ENCODE measurements at places on chromosomes 7 and 10. TPM values are rescaled to one million over a fixed set of nuclear protein-coding genes. Genes with fewer than 3 reads are reported as not detected.
A peak's percentile ranks its signal among the peaks of the same experiment; 100 is the strongest.

DNA sequence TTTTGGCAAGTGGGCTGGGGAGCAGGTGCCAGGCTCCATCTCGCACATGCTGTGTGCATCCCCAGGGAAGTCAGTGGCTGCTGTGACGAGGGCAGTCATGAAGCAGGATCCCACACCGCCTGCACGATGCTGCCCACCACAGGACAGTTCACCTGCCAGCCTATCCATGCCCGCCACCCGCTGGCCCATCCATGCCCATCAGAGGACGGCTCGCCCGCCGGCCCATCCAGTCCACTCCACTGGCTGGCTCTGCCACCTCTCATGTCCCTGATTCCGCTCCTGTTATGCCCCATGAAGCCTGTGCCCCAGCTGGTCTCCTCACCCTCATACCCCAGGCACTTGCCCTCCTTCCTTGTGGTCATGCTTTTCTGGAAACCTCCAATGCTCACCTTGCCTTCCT lies 18.2 kb upstream of the INMT start:
- peaks cover 1% of the 10 kb centered on the region for H3K36me3 ChIP-seq
- H3K27me3 ChIP-seq, result peaks cover 4% of the 10 kb centered on the region
- peaks cover 38% of the 10 kb centered on the region for H3K4me1 ChIP-seq
- DNase-seq, result no peak
- H3K4me3 ChIP-seq, result no peak overlapping the region

- H3K4me3 ChIP-seq, result peak overlapping the region; percentile 100
- no peak for DNase-seq
- peaks cover 31% of the 10 kb centered on the region for H3K4me1 ChIP-seq
These were observed 887 bp downstream of the TMUB1 start for GRCh38 chr7:151082141-151083070.

DNA sequence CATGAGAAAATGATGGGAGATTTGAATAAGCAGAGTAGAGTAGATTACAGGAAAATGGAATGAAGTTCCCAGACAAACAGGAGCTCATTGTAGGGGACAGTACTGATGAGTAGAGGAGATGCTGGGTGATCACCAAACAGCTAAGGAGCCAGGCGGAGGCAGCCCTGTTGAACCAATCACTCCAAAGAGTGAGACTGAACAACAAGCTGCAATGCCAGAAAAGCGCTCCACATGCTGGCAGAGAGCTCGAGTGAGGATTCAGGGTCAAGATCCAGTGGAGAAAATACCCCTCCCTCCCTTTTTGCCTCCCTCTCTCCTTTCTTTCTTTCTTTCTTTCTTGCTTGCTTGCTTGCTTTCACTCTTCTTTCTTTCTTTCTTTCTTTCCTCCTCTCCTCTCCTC lies 133.3 kb downstream of the PFKFB3 start:
- peaks cover 2% of the 10 kb centered on the region for H3K27me3 ChIP-seq
- peaks cover 29% of the 10 kb centered on the region for H3K36me3 ChIP-seq
- no peak overlapping the region for H3K27ac ChIP-seq
- H3K4me1 ChIP-seq, result peaks cover 10% of the 10 kb centered on the region
- DNase-seq, result no peak
- no peak overlapping the region for H3K4me3 ChIP-seq

GRCh38 chr10:19811540-19811939 lies 4.7 kb upstream of the PLXDC2 start:
- H3K27me3 ChIP-seq, result peaks cover 20% of the 10 kb centered on the region
- H3K4me3 ChIP-seq, result no peak overlapping the region
- no peak overlapping the region for H3K27ac ChIP-seq
- H3K36me3 ChIP-seq, result no peaks in the 10 kb centered on the region
- no peak for DNase-seq
- no peaks in the 10 kb centered on the region for H3K4me1 ChIP-seq

DNA sequence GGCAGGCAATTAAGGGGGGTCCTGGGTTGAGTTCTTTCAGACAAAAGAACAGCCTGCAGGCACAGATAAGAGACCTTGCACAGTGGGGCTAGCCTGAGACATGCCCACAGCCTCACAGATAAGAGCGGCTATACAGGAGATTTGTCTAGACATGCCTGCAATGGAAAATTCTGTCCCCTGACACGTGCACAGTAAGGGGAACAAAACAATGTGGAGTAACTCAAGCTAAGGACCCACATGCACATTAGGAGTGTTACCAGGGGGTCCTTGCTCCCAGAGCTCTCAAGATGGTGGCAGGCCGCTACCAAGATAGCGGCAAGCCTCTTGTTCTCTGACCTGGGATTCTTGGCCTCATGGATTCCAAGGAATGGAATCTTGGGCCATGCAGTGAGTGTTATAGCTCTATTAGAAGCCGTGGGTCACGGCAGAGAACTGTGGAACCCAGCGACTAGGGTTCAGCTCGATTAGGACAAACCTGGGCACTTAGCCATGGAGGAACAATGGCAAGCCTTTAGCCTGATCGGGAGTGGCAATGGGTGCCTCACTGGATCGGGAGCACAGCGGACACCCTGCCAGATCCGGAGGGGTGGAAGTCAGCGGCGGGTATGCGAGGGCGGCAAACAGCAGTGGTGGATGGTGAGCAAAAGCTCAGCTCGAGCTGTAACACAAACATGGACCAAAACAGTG lies 196.9 kb downstream of the CCSER2 start:
- DNase-seq, result no peak
- H3K27ac ChIP-seq, result no peak overlapping the region
- peaks cover 2% of the 10 kb centered on the region for H3K36me3 ChIP-seq
- H3K4me1 ChIP-seq, result peaks cover 7% of the 10 kb centered on the region

DNA sequence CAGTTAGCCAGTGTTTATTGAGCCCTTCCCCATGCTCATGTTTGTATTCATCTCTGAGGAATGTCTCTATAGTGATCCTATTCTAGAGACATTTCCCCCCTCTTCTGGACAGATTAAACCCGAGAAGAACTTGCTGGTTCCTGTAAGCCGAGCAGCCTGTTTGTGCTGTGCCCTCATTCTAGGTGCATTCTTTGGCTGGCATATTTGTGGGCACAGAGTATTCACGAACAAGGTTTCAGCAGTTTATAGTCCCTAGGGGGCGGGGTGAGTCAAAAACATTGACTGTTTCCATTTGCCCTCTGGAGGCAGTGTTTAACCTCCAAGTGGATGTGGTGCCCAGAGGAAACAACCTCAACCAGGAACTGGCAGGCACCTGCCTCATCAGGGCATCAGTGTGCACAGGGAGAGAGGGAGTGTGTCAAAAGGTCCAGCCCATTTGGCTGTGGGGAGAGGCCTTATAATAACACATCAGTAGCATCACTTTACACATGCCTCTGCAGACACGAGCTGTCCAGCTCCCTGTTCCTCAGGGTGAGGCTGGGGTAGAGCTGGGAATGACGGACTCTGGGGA lies 273.3 kb upstream of the LRGUK start:
- H3K4me3 ChIP-seq, result no peak overlapping the region
- H3K27ac ChIP-seq, result no peak overlapping the region
- H3K36me3 ChIP-seq, result no peaks in the 10 kb centered on the region

GRCh38 chr7:80018941-80019808 lies 115.5 kb upstream of the GNAI1 start:
- no peak overlapping the region for H3K4me3 ChIP-seq
- H3K27ac ChIP-seq, result no peak overlapping the region
- no peaks in the 10 kb centered on the region for H3K36me3 ChIP-seq
- no peaks in the 10 kb centered on the region for H3K4me1 ChIP-seq
- H3K27me3 ChIP-seq, result peaks cover 3% of the 10 kb centered on the region

DNA sequence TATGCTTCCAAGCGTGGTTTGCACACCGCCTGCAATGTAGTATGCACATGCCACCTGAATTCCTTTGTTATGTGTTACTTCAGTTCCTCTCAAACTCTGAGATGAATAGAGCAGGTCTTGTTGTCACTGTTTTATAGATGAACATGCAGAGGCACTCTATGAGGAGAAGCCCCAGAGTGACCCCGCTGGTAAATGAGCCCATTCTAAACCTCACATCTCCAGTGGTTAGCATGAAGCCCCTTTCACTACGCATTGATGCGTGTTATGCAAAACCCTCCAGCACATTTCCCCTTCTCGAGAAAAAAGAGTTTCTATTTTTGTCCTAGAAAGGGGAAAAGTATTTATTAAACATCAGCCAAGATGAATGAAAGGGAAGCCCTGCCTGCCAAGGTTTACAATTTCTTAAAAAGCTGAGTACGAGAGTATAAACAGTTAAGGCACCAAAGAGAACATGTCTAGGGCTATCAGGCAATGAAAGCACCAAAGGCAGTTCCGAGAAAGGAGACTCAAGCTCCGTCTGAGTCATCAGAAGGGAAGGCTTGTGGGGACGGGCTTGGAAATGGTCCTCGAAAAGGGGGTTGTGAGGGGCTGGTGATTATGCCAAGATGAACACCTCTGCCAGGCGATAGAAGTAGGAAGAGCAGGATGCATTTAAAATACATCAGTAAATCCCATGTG lies 58.7 kb upstream of the PFKP start:
- H3K27me3 ChIP-seq, result peaks cover 26% of the 10 kb centered on the region
- no peaks in the 10 kb centered on the region for H3K4me1 ChIP-seq
- H3K36me3 ChIP-seq, result no peaks in the 10 kb centered on the region
- no peak for DNase-seq
- no peak overlapping the region for H3K27ac ChIP-seq

- peak overlapping the region; percentile 5 for H3K27ac ChIP-seq
- peaks cover 20% of the 10 kb centered on the region for H3K36me3 ChIP-seq
- no peak overlapping the region for H3K4me3 ChIP-seq
- no peaks in the 10 kb centered on the region for H3K27me3 ChIP-seq
These were observed 190.8 kb downstream of the MLLT10 start for GRCh38 chr10:21724687-21725367.

- no peaks in the 10 kb centered on the region for H3K4me1 ChIP-seq
- H3K4me3 ChIP-seq, result no peak overlapping the region
- no peaks in the 10 kb centered on the region for H3K36me3 ChIP-seq
- peaks cover 19% of the 10 kb centered on the region for H3K27me3 ChIP-seq
- no peak for DNase-seq
These were observed 409.2 kb upstream of the ZMIZ1 start for GRCh38 chr10:78659598-78659967.

- no peaks in the 10 kb centered on the region for H3K4me1 ChIP-seq
- H3K36me3 ChIP-seq, result no peaks in the 10 kb centered on the region
- no peak overlapping the region for H3K27ac ChIP-seq
These were observed 105.9 kb upstream of the EEPD1 start for GRCh38 chr7:36047091-36047658.

The CYP3A7 gene
- total RNA-seq, result not detected

The WNT2 gene
- total RNA-seq, result not detected

The NPSR1 gene
- not detected for total RNA-seq

The CHAT gene
- total RNA-seq, result not detected

The CHST3 gene
- not detected for total RNA-seq

The GNG11 gene
- not detected for total RNA-seq

The STAG3 gene
- 38.8 TPM for total RNA-seq

The NME8 gene
- not detected for total RNA-seq
